ENCODE measurements at places on chromosomes 11 and 22.

DNA sequence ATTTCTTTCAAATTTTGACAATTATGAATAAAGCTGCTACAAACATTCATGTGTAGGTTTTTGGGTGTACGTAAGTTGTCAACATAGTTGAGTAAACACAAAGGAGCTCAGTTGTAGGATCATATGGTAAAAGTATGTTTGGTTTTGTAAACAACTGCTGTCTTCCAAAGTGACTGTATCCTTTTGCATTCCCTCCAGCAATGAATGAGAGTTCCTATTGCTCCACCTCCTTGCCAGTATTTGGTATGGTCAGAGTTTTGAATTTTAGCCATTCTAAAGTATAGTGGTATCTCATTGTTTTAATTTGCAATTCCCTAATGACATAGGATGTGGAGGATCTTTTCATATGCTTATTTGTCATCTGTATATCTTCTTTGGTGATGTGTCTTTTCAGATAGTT lies 28.0 kb upstream of the PHOX2A start:
- no peak for DNase-seq

DNA sequence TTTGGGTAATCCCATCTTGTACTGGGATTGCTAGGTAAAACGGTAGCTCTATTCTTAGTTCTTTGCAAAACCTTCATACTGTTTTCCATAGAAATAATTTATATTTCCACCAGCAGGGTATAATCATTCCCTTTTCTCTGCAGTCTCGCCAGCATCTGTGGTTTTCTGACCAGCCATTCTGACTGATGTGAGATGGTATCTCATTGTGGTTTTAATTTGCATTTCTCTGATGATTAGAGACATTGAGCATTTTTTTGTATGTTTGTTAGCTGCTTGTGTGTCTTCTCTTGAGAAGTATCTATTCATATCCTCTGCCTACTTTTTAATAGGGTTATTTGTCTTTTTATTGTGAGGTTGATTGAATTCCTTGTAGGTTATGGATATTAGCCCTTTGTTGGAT lies 220.9 kb downstream of the PGR start:
- no peak for DNase-seq

DNA sequence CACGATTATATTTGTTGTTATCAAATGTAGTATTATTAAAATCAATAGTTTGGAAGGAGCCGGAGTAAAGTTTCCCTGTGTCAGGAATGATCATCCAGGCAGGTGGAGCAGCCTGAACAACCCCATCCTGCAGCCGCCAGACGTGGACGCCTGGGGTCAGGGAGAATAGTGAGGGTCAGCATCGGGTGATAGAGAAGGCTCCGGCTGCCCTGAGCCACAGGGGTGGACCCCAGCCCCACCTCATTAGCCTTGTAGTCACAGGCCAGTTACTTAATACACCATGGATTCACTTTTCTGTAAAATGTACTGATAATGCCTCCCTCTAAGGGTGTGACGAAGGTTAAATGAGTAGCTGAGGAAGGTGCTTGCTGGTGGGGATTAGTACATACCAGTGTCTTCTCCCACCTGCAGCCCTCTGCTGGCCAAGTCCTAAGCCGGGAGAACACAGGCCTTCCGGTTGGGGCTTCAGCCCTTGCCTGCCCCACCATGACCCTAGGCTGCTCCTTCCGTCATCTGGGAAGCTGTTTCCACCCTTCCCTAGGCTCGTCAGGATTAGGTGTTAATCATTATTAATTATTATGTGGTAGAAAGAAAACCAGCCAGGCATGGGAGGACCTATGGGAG lies 14.9 kb downstream of the TMEM121B start:
- DNase-seq, result no peak

GRCh38 chr11:74730571-74731260 lies 510 bp downstream of the CHRDL2 start:
- DNase-seq, result no peak

DNA sequence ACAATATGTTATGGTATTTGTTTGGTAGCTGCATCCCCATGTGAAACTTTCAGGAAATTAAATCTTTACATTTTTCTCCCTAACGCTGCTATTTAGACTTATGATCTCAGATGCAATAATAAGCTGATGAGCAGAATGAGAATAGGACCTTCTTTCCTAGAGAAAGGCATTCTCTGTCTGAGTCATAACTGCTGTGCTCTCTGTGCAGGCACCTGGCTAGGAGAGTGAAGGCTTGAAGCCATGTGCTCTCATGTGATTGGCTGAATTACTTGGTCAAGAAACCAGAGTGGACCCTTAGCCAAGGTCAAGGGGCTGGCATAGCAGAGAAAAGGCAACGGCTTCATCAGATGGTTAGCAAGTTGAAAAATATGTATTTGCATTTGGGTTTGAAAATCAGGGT lies 185.0 kb downstream of the ADAMTS15 start:
- DNase-seq, result no peak

- DNase-seq, result no peak
These were observed 22.7 kb downstream of the YPEL1 start for GRCh38 chr22:21712751-21713427.

GRCh38 chr11:114845766-114846415 lies 167.6 kb downstream of the NXPE2 start:
- DNase-seq, result no peak

DNA sequence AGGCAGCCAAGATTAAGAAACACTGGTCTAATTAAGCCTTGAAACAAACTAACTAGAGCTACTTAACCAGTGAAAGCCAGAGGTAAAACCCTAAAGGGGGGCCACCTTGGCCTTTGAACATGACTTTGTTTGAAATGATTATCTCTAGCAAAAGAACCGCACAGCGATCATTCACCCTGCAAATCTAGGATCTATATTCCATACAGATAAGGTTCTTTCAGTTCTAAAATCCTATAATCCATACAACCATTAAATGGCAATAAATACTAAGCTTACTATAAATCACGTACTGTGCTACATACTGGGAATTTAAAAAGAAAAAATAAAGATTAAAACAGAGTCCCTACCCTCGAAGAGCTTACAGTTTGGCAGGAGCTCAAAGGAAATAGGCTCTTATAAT lies 40.6 kb downstream of the RBFOX2 start:
- no peak for DNase-seq

- DNase-seq, result no peak
These were observed 8.6 kb downstream of the THYN1 start for GRCh38 chr11:134244593-134244992.

- DNase-seq, result no peak
These were observed 180.4 kb upstream of the B3GAT1 start for GRCh38 chr11:134592391-134592990.

DNA sequence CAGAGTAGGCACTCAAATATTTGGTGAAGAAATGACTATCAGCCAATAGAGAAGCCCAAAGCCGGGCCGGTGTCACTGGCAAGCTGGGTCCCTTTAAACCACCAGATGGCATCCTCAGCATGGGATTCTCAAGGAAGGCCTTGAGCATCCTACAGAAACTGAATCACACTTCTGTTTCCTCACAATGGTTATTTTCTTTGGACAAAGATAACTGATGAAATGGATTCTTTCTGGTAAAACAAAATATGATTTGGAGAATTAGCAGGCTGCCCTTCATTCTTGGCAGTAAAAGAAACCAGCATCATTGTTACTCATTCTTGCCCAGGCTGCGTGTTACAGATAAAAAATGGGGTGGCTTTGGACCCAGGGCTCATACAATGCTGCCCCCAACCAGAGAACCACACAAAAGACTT lies 30.3 kb upstream of the ASPHD2 start:
- peak; percentile 21 for DNase-seq

DNA sequence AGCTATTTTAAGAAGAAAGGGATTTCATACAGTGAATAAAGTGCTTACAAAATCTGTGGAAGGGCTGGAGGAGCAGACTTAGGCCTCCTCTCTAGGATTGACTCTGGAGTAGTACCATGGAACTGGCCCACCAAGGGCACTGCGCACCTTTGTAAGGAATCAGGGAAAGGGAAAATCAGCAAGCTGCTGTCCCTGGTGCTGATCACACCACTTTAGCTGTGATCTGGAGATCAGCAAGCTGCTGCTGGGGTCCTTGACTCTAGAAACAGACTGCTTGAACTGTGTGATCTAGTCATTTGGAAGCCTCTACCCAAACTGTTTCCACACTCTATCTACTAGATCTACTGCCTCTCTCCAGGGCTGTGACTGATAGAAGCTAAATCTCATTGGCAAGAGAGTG lies 18.4 kb upstream of the TECTA start:
- no peak for DNase-seq

- DNase-seq, result no peak
These were observed 25.4 kb downstream of the NEU3 start for GRCh38 chr11:75014129-75014528.

DNA sequence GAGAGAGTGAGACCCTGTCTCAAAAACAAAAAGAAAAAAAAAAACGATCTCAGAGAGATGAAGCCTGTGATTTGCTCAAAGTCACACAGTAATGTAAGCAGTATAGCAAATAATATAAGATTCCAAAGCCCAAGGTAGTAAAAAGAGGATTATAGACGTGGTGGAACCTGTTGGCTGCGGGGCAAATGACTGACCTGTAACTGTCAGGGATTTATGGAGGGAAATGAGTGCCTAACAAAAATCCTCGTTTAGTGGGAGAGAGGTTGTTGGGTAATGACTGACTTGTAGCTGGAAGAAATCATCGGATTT lies 723 bp upstream of the CLP1 start:
- DNase-seq, result no peak

DNA sequence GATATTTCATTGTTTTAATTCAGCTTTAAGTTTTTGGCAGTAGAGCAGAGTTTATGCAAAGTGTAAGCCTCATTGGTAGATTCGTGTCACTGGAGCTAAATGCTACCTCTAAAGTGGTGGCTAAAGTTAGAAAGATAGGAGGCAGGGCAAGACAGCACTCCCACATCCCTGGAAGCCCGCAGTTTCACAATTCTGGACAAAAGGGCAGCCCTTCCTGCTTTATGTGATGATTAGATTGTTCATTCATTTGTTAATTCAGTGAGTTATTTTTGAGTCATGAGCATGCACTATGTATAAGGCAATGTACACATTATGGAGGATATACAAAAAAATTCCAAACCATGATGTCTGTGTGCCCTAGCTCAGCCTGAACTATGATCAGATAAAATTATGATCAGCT lies 52.1 kb upstream of the EIF3M start:
- DNase-seq, result no peak

GRCh38 chr11:34492806-34493414 lies 20.7 kb downstream of the ELF5 start:
- DNase-seq, result no peak

- DNase-seq, result no peak
These were observed 22.5 kb downstream of the CD5 start for GRCh38 chr11:61124574-61125309.

DNA sequence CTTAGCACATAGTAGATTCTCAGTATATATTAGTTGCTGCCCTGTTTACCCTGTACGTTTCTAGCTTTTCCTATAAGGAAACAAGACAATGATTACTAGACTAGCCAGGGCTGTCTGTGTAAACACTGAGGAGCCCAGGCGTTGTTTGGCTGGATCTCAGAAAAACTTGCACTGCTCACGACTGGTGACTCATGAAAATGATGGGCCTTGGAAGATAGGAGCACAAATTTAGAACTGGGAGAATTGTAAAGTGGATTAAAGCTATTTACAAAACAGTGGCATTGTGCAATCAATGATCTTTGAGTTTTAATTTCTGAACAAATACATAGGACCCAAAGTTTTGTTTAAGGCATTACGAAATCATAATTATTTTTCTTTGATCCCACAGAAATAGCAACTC lies 276.9 kb downstream of the FAM76B start:
- no peak for DNase-seq

GRCh38 chr11:110778343-110778742 lies 66.1 kb upstream of the ARHGAP20 start:
- no peak for DNase-seq

GRCh38 chr11:96075532-96075959 lies 151.6 kb upstream of the MTMR2 start:
- no peak for DNase-seq

- no peak for DNase-seq
These were observed 48.6 kb upstream of the OLFML1 start for GRCh38 chr11:7436657-7437056.

GRCh38 chr11:33280411-33280810 lies 23.2 kb downstream of the HIPK3 start:
- DNase-seq, result no peak

DNA sequence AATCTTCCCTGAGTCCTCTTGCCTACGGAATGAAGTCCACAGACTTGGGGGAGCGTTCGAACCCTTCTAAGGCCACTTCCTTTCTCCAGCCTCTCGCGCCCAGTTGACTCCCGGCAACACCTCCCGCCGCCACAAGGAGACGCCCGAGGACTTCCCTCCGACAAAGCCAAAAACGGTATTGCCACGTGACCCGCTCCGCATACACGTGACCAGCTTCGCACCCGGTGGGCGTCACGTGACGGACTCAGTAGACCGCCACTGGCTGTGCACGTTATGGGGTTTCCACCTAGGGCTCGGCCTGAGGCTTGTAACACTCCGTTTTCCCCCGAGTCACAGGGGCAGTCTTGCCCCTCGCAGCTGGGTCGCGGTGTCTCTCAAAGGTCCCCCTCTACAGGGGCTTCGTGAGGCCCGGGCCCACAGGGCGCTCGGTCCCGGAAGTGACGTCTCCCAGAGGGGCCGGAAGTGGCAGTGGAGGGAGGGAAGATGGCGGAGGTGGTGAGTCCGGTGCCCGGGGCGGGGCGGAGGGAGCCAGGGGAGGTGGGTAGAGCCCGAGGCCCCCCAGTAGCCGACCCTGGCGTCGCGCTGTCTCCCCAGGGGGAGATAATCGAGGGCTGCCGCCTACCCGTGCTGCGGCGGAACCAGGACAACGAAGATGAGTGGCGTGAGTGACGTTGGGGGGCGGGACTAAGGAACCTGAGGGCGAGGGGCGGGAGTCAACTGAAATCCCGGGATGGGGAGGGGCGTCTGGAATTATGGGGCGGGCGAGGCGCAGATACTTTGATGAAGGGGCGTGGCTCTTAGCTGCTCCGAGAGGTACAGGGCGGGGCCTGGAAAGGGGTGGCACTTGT lies at the start of gene KAT5:
TSS of gene KAT5 (plus strand) at position 468 of the 848 bp plus-strand sequence. CDS start at position 484, 16 bp downstream.
- peak; percentile 98 for DNase-seq

- no peak for DNase-seq
These were observed 21.8 kb downstream of the CLMP start for GRCh38 chr11:123173040-123173855.

- no peak for DNase-seq
These were observed 7.7 kb upstream of the DGAT2 start for GRCh38 chr11:75760710-75761493.

Data from activated B cell treated with CpG ODN at 0.5 μM for 24 hours (primary cell).